Activated CD4-positive, CD25-positive, alpha-beta regulatory T cell treated with anti-CD3 and anti-CD28 coated beads, Interleukin-2, amount 50 U/mL, for 16 hours (primary cell): ENCODE measurements at places on chromosomes 7 and 10.

DNA sequence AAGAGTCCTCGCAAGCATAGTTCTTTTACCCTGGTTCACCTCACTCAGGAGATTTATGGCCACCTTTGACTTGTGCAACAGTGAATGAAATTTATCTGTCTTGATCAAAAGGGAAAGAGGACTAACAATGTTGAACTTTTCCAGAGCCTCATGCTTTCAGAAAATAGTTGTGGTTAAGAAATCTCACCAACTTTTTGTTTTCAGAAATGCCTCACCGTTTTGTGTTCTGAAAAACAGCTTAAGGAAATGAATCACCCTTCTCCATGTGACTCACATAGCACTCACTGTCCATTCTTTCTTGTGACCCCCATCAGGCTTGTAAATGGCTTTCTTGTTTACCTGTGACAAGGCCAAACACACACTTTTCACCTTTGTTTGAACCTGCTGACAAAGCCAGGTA, 148.6 kb upstream of the FAM3C start:
- DNase-seq = no peak

GRCh38 chr7:107879400-107880035, 11.5 kb upstream of the DLD start:
- DNase-seq = peak; percentile 26

- no peak for DNase-seq
These were observed 58.1 kb upstream of the GPR26 start for GRCh38 chr10:123608047-123608446.

- DNase-seq = no peak
These were observed 39.2 kb downstream of the ELFN1 start for GRCh38 chr7:1709281-1709680.

DNA sequence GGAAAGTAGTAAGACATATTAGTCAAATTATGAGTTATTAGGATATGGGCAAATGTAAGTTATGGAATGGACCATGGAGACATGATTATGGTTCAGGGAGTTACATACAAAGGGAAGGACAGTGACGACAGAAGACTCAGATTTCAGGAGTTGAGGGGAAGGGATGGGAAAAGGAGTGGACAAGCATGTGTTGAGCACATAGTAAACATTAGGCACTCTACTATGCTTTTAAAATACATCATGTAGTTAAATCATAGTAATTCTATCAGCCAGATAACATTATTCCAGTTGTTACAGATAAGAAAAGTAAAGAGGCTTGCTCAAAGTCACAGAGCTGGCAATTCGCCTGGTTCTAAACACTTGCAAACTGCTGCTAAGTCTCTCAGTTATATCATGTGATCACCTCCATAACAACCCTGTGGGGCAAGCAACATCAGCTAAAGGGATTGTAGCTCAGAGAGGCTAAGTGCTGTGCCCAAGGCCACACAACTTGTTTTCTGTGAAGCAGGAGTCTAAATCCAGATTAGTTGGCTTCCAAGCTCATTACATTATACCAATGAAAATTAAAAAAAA, 115.2 kb upstream of the MDFIC start:
- no peak for DNase-seq

- DNase-seq = no peak
These were observed 97.6 kb downstream of the TCERG1L start for GRCh38 chr10:131213741-131214505.

GRCh38 chr10:29839826-29840515, 205.2 kb upstream of the SVIL start:
- no peak for DNase-seq

GRCh38 chr10:17062955-17063484, 66.6 kb downstream of the CUBN start:
- no peak for DNase-seq

DNA sequence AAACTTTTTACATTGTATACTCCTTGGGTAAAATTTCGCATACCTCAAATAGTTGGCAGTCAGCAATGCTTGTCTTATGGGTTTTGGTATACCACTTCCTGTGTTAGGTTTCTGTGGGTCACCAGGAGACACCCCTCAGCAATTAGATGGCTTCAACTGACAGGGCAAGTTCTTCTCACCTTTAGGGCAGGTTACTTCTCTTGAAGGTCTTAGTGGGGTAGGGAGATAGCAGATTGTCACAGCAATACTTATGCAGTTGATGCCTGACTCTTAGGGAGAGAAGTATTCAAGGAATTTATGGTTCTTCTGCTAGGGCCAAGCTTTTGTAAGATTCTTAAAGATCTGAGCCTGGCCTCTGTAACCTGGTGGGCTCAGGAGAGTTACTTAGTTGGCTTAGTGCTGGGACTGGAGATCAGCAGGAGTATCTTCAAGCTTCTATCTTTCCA, 42.9 kb downstream of the MKLN1 start:
- no peak for DNase-seq

DNA sequence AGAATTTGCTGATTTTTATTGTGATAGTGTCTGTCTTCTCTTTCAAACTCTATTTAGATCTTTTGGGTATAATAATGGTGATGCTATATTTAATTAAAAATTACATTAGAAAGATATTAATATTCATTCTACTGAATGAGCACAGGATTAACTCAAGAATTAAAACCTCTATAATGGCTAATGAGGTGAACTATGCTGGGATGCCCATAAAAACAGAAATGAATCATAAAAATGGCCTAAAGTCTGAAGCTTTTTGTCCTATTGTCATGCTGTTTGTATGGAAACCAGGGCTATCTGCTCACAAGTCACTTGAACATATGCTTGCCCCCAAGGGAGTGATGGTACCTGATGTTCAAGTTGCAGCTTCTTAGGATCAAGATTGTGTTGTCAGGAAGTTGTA, 76.2 kb upstream of the ICA1 start:
- no peak for DNase-seq

DNA sequence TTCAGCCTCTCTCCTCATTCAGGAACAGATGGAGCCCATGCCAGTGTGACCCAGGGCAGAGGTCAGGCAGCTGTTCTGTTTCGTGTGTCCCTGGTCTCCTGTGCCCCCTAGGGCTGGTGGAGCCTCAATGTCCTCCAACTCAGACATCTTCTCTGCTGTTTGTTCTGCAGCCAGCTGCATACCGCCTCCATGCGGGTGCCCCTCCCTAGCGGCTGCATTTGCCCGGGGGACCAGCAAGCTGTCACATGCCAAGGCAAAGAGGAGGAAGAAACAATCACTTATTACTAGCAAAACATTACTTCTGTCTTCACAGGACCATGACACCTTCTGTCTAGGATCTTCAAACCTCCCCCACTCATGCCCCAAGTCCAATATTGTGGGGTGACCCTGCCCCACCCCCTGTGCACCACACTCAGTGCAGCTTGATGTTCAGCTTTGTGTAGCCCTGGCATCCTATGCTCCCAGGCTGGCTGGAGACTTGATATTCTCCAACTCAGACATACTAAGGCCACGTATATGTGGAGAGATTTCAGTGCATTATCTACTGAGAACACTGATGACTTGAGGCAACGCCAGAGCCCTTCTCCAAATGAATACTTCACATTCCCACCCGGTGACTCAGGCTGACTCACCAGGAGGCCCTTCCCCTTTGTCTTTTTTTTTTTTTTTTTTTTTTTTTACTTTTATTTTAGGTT, 188.9 kb downstream of the SKIDA1 start:
- no peak for DNase-seq

- peak; percentile 82 for DNase-seq
These were observed 270.3 kb downstream of the ELFN1 start for GRCh38 chr7:1940402-1940786.

DNA sequence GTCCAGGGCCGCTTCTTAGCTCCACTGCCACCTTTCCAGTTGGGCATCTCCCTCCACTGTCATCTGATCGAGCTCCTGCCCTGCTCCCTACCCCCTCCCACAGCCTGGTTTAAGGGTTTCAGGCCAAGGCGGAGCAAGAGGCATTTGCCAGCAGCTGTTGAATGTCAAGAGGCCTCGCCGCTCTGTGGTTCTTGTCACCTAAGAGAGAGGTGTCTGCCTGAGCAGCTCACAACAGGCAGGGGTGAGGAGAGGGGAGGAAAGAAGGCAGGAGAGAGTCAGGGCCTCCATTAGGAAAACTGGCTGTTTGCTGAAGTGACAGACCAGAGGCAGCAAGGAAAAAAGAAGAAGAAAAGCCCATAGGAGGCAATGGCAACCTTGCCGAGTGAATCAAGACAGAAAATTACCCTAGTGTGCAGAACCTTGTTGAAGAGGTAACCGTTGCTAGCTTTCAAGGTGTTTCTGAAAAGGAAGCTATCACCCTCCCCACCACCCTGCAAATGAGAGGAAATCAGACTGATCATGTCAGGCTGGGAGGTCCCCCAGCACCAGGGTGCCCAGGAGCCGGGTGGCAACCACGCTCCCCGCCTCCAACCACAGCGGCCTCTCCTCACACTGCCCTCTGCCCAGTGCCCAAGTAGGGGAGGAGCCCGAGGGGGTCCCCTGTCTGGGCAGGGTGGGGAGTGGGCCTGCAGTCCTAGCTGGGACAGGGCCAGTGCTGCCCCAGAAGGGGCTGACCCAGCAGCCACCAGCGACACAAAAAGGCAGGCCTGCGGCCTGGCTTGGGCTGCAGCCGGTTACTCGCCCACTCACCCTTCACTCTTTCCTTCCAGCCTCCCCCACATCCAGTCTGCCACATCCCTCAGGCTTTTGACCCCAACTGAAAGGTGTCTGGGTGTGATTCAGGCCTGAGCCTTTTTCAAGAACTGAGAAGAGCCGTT, 7.1 kb downstream of the GATA3 start:
- no peak for DNase-seq

DNA sequence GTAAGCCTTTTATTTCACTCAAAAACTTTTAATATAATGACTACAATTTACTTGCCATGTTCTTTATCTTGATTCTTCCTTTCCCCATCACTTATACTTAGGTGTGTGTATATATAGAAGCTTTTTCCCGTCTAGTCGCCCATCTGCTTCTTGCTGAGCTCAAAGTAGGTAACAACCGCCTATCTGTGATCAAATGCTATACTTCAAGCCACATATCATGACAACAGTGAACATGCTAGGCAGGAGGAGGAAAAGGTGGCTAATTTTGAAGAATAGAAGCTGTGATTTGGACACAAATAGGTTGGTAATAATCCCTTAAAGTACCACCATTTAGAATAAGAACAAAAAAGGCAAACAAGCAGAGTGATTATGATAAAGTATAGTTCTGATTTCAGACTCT, 367.3 kb upstream of the CHRM2 start:
- DNase-seq = no peak

GRCh38 chr10:128556182-128557110, 430.2 kb upstream of the MKI67 start:
- no peak for DNase-seq

- no peak for DNase-seq
These were observed 194.6 kb upstream of the NRG3 start for GRCh38 chr10:81680359-81680758.

- no peak for DNase-seq
These were observed 162.4 kb downstream of the NOC3L start for GRCh38 chr10:94200146-94200837.

GRCh38 chr10:86944471-86944870, 12.9 kb downstream of the MMRN2 start:
- no peak for DNase-seq

DNA sequence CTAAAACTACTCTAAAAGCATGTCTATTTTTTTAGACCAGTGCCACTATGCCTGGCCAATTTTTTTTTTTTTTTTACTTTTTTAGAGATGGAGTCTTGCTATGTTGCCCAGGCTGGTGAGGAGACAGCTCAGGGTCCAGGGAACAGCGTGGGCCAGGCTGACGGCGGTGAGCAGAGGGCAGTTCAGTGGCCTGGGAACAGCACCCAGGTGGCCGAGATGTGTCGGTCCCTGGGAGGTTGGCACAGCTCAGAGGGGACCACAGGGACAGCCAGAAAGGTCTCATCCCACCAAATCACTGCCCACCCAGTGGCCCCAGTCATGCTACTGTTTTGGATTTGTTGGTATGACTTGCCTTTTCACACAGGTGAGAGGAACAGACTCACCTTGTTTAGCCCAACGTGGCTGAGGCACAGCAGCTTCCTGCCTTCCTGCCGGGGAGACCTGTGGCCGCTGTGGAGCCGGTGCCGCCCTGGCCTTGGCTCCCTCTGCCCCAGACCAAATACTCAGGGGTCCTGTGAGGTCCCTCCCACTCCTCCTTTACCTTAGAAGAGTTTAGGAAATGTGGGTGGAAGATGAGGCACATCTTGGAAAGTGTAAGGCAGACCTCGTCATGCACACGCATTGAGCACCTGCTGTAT, 109.6 kb downstream of the PTPRE start:
- no peak for DNase-seq
